NCI-H510A (cell line): ENCODE measurements at places on chromosomes 11 and 22.

DNA sequence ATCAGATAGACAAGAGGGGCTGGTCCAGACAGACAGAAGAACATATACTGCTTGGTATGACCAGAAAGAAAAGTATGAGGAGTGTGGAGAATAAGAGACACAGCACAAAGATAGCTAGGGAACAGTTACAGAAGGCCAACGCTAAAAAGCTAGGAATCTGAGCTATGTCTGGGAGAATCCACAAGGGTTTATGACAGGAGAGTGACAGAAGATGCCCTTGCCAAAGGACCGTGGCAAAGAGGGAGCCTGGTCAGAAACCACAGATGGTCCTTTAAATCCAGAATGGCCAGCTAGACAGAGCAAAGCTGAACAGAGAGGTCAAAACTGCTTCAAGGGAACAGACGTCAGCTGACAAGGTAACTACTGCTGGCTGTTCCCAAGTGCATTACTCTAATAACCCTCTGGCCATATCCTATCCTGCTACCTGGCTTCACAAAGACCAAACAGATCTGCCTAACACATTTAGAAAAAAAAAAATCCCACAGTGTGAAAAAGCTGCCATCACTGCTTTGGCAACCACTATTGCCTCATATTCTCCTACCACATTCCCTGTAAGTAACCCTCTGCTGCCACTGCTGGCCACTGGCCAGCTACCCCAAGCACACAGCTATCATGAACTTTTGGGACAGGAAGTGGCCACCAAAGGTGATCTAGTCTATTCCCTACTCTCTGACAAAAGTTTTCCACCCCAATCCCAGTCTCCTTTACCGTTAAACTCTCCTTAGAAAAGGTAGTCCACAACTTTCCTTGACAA, 7.3 kb downstream of the SERGEF start:
- no peak for DNase-seq

GRCh38 chr11:112967082-112967481, 5.9 kb downstream of the NCAM1 start:
- DNase-seq, result no peak

GRCh38 chr11:5992150-5992549, 5.4 kb upstream of the OR52L1 start:
- DNase-seq, result no peak

DNA sequence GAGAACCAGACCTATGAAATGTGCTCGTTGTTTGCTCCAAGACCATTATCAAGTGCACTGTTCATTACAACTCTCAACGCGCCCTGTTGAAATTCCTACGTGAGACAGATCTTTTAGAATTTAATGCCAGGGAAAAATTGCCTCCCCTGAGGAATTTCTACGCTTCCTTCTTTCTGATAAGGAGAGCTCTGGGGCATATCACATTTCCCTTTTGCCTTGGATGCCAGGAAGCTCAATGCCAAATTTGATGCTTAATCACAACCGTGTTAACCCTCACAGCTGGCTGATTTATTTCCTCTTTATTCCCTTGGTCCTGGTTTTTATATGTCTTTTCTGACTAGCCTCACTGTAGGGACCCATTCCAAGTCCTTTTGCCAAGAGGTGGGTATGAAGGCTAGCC, 109.4 kb downstream of the MICAL2 start:
- DNase-seq, result no peak
